Ovary (tissue), 10 donors: ENCODE measurements at places on chromosomes 1 and 21.
A peak's percentile ranks its signal among the peaks of the same experiment; 100 is the strongest.

- DNase-seq: no peak
Observed at GRCh38 chr1:218570456-218570855, 225.3 kb downstream of the TGFB2 start.

GRCh38 chr1:230084408-230085177 lies 17.6 kb downstream of the GALNT2 start:
- peak; percentile 55 for DNase-seq

DNA sequence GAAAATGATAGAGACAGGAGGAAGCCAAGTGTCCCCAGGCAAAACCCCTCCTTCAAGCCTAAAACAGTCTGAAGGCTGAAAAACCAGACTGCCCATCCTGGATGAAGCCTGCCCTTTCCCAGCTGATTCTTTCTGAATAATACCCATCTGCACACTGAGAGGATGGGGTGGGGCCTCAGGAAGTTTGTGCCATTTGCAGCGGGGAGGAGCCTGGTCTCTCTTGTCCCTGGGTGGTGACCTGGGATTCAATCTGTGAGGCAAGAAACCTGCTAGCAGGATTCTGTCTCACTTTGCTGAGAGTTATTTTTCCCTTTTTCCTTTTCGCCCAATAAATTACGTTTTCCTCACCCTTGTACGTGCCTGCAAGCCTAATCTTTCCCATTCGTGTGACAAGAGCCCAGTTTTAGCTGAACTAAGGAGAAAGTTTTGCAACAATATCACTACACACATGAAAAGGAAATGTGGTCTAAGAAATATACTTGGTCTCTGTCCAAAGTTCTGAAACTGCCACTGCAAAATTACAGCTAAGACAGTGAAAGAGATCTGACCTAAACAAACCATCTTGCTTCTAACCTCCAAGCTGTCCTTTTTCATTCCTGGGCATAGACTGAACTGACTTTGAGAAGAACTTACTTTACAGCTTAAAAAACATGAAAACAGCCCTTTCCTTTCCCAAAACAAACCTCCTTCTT lies 105.0 kb downstream of the COP1 start:
- DNase-seq: no peak

- DNase-seq: no peak
Observed at GRCh38 chr1:18530587-18531502, 50.1 kb downstream of the KLHDC7A start.

- DNase-seq: no peak
Observed at GRCh38 chr21:42798106-42798505, 81.2 kb downstream of the WDR4 start.

DNA sequence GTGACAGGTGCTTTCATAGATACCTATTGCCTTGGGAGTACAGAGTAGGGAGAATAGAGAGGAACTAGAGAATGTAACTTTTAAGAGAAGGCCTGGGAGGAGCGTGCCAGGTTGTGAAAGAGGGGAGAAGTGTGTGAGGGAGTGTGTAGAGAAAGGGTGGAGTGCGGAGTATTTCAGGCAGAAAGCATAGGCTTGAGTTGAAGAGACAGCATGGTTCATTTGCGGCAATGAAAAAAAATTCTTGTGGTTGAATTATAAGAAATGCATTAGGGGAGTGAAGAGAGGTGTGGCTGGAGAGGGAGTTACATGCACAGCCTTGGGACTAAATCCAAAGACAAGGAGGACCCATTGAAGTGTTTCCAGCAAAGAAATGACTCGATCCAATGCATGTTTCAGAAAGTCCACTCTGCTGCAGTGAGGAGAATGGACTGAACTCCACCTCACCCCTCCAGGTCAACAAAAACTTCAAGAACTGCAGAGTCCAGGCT lies 81.7 kb upstream of the ADAM30 start:
- no peak for DNase-seq

GRCh38 chr1:173545688-173546087 lies 57.2 kb downstream of the SLC9C2 start:
- DNase-seq: no peak

- no peak for DNase-seq
Observed at GRCh38 chr1:154607106-154607608, 829 bp downstream of the ADAR start.

GRCh38 chr1:151934048-151934493 lies 24.8 kb upstream of the THEM4 start:
- no peak for DNase-seq

- no peak for DNase-seq
Observed at GRCh38 chr1:54403405-54403804, 2.8 kb downstream of the SSBP3 start.

DNA sequence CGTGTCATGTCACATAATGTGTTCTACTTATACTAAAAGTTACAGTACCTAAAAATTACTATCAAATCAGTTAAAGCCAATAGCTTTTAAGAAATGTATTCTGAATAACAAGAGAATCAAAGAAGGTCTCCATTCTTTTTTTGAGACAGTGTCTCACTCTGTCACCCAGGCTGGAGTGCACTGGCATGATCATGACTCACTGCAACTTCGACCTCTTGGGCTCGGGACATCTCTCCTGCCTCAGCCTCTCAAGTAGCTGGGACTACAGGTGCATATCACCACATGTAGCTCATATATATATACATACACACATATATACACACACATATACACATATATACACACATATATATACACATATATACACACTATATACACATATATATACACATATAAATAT lies 20.1 kb downstream of the COP1 start:
- DNase-seq: no peak

DNA sequence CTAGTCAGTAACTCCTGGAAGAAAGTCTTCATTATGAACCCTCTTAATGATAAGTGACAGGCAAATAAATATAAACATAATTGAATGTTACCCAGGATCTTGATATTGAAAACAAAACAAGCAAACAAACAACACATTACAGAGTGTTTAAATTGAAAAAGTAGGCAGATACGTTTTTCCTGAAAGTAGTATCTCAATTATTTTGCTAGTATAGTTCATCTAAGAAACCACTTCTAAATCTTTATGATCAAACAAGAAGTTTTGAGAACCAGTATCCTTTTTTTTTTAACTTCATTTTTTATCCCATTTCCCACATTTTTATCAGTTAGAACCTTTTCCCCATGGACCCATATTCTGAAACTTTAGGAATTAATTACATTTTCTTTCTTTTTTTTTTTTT lies 3.7 kb upstream of the WDR47 start:
- DNase-seq: no peak

GRCh38 chr1:116508984-116509980 lies 61.5 kb downstream of the CD58 start:
- DNase-seq: no peak

GRCh38 chr21:16071092-16071491 lies 341.3 kb downstream of the USP25 start:
- DNase-seq: peak; percentile 35

- DNase-seq: no peak
Observed at GRCh38 chr1:210556475-210556874, 227.8 kb downstream of the HHAT start.

- DNase-seq: no peak
Observed at GRCh38 chr1:119052267-119052666, 64.1 kb upstream of the TBX15 start.

DNA sequence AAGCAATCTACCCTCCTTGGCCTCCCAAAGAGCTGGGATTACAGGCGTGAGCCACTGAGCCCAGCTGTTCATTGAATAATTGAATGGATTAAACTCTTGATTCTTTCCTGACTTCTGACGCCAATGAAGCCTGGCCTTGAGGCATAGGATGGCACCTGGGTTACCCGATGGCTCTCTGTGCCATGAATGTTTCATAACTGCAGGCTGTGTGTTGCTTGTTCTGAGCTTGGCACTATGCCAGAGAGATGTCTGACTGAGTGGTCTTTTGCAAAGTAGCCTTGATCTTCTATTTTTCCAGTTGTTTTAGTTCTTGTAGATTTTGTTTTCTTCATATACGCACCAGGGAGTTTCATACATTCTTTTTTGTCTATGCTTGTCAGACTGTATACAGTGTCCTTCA lies 38.5 kb upstream of the AK4 start:
- DNase-seq: no peak

GRCh38 chr1:1300352-1300739 lies 7.4 kb downstream of the ACAP3 start:
- no peak for DNase-seq

DNA sequence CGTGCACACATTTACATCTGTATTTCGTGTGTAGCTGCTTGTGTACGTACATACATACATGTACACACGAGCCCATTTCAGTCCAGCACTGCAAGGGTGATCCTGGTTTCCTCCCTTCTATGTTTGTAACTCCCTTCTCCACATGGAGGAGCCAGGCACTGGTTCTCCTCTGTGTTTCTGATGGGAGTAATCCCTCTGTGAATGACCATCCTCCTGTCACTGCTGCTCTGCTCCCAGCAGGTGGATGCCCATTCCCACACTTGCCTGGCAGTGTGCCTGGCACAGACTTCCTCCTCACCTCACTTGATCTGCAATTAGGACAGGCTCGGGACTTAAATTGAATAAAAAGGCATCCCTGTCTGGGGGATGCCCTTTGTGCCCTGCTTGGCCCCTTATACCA lies 37.1 kb downstream of the TRAPPC10 start:
- no peak for DNase-seq

GRCh38 chr1:240691501-240691900 lies 79.5 kb upstream of the GREM2 start:
- no peak for DNase-seq

GRCh38 chr1:119294722-119295121 lies 73.9 kb upstream of the HAO2 start:
- no peak for DNase-seq

DNA sequence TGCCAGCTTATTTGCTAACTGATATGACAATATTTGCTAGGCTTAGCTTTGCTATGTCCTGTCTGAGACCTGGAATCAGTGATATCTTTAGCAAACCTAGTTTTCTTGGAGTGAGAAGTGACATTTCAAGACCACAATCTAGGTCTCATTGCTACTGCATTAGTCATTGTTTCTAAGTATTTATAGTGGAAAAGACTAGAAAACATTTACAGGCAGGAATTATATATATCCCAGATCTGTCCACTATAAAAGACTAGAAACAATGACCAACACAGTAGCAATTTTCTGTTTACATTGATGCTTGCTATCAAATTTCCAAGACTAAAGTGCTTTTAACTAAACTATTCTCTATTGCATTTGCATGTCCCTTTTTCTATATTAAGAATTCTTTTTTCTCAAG lies 5.0 kb upstream of the RGS18 start:
- DNase-seq: no peak

GRCh38 chr1:14117700-14118099 lies 417.7 kb downstream of the PRDM2 start:
- DNase-seq: no peak

- DNase-seq: no peak
Observed at GRCh38 chr21:33964706-33965325, 49.2 kb upstream of the ATP5PO start.

- no peak for DNase-seq
Observed at GRCh38 chr1:196385109-196385508, 223.1 kb downstream of the KCNT2 start.

GRCh38 chr1:205073511-205073910 lies 10.7 kb downstream of the TMEM81 start:
- DNase-seq: no peak

- no peak for DNase-seq
Observed at GRCh38 chr1:117250061-117250606, 39.4 kb upstream of the VTCN1 start.

GRCh38 chr1:227486559-227486958 lies 76.8 kb upstream of the ZNF678 start:
- DNase-seq: no peak

- DNase-seq: no peak
Observed at GRCh38 chr1:218887141-218887925, 286.3 kb upstream of the LYPLAL1 start.

GRCh38 chr1:155184835-155185782 lies 11.5 kb downstream of the TRIM46 start:
- no peak for DNase-seq

- no peak for DNase-seq
Observed at GRCh38 chr21:43771698-43772424, 4.2 kb downstream of the CSTB start.

DNA sequence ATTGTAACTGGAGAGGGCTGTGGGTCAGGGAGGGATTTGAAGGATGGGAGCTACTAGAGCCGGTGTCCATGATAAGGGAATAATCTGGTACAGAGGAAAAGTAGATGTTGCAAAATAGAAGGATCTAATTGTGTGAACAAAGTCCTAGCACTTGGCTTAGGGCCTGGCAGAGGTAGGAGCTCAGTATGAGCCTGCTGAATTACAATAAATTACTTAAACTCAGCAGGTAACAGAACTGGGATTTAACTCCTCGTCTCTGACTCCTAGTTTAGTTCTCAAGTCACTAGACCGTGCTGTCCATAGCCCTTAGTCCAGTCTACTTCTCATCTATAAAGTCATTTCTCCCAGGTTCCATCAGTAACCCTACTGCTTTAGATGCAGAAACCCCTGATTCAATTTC lies 120.2 kb downstream of the LRRC53 start:
- DNase-seq: no peak

- DNase-seq: no peak
Observed at GRCh38 chr1:35350872-35351271, 82.4 kb downstream of the ZMYM4 start.

DNA sequence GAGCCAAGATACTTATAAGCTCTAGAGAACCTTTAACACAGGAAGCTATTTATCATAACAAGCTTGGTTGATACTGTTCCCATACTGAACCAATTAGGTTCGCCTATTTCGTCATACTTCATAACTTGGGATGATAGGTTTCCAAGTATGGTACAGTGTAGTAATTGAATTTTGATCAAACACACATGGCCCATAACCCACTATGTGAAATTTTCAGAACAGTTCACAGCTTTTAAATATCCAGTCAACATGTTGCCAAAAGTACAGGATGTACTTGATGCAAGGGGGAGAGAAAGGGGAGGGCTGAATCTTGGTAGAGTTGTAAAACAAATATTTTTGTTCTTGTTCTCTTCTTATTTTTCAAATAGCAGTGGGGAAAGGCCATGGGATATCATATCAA lies 86.6 kb downstream of the TM2D1 start:
- no peak for DNase-seq

DNA sequence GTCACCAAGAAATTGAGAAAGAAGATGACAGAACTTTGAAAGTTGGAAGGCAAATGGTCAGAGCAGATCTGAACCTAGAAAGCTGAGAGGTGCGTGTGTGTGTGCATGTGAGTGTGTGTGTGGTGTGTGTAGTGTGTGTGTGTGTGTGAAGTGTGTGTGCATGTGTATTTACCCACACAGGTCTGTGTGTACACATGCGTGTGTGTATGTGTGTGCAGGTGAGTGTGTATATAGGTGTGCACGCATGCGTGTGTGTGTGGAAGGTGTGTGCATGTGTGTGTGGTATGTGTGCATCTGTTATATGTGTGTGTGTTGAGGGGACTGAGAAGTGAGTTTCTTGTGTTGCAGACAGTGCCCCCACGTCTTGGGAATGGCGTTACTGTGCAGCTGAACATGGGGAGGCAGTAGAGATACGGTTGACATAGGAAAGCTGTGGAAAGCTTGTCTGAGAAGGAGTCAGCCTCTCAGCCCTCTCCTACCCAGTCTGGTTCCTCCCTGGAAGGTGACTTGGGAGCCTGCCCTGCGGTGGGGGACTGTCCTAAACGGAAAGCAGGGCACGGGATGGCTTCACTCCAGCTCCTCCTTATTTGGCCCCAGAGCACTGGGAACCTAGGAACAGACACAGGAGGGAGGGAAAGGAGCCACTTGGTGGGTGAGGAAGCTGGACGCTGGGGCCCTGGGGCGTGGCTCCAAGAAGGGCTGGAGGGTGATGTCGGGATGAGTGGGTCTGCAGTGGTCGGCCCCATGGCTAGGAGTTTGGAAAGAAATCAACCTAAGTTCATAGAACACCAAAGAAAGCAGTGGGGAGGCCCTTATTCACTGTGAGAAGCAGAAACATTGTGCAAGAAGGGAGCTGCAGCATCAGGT lies 97.2 kb downstream of the PCBP3 start:
- DNase-seq: no peak
